ENCODE measurements at places on chromosomes 5 and 9.

GRCh38 chr9:128414461-128414860, 6.2 kb upstream of the CERCAM start:
- no peak for DNase-seq

DNA sequence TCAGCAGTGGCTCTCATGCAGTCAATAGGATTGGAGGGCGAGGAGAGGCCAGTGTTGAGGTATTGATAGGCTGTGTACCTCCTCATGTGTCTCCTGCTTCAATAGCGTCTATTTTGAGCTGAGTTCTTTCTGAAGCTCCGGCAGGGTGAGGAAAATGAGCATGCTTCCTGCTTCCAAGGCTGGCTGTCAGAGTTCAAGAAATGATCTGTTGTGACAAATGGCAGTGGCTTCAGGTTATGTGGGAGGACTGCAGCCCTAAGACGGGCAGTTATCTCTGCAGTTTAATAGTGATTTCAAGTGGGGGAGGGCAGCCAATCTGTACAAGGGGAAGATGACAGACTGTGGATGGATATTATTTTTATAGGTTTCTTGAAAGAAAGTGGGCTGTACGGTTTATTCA, 54.0 kb upstream of the CXCL14 start:
- no peak for DNase-seq

DNA sequence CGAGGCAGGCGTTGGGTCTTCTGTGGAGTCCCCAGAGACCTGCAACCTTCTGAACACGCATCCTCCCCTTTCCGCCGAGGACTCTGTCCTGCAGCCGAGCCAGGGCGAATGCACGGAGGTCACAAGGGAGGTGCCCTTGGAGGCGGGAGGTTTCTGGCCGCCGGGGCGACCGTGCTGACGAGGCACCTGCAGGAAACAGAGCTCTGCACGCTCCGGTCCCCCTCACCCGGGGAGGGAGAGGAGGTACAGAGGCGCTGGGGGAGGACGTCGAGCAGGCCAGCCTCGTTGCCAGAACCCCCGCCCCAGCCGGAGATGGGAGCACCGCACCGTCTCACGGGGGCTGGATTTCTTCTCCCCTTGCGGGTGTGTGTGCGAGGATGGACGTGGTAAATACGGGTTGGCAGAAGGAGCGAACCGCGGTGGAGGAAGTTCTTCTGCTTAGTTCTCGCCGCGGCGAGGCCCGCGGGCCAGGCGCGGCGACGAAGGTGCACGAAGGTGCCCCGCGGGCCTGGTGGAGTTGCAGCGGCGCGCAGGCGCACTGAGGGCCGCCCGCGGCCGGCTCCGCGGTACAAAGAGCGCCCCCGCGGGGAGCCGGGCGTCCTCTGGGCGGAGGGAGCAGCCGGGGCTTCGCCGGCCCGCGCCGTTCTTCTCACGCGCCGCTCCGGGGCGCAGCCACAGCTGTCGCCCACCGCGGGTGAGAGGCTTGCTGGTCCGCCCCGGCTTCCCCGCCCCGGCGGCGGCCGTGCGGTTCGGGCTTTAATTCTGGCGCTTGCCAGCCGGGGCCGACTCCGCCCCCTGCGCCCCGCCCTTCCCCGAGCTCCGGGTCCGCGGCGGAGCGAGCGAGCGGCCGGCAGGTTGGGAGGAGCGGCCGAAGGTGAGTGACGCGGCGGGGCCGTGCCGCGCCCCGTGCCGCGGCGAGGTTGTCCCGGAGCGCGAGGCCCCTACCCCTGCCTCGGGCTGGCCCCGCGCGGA, 289.5 kb downstream of the DOCK8 start:
- DNase-seq, result no peak

DNA sequence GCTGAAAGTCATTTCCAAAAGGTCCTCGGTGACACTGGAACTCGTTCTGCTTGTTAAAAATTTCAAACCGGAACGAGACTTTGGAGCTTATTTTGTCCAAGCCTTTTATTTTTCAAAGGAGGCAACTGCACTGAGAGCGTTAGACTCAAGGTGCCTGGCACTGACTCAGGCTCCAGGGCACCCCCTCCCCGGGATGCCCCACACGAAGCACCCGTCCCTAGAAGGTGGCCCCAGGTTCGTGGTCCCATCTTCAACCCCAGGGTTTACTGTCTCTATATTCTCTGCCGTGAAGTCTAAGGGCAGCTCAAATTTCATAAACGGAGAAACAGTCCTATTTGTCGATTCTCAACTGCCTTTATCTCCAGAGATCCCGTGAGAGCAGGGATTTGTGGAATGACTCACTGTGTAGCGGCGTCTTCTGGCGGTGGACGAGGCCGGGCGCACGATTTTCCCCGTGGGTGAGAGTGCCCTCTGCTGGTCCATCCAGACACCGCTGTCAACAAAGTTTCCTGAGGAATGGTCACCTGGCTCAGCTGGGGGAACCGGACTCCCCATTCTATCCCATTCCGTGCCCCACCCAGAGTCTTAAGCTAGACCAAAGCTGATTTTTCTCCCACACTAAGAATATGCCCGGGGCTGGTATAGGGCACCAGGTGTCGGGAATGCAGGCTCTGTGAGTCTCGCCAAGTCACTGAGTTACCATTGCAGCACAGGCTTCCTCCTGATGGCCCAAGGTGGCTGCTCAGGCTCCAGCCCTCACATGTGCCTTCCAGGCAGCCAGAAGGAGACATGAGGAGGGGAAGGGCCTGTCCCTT, 27.1 kb upstream of the SLC6A19 start:
- no peak for DNase-seq

GRCh38 chr5:59763541-59763940, 130.0 kb downstream of the PDE4D start:
- no peak for DNase-seq

- no peak for DNase-seq
These were observed 18.1 kb upstream of the NEUROG1 start for GRCh38 chr5:135553688-135554462.

GRCh38 chr5:125011947-125012346, 265.5 kb upstream of the ZNF608 start:
- DNase-seq, result no peak

- no peak for DNase-seq
These were observed 17.4 kb upstream of the COL5A1 start for GRCh38 chr9:134624137-134624591.

DNA sequence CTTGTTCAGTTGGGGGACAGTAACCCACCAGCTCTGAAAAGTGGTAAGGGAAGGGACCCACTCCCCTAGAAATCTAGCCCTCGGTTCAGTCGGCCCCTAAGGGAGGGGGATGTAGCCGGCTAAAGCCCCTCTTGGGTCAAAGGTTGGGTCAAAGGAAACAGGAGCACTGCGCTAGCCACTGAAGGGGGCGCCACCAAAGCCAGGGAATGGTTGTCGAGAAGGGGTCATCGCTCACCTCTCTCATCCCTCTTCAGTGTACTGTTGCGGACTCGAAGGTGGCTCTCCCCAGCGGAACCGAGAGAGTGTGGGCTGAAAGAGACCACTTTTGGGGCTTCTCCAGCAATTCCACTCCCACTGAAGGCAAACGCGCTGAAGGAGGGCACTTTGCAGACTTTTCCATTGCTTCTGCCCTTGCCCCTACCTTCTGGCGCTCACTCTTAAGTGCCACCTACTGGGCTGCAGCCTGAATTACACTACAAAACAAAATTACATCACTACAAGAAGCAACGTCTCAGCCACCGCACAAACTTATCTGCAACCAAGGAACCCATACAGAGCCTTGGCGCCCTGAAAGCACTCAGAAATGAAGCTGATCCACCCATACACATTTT, 396.9 kb downstream of the PDE4D start:
- DNase-seq, result no peak

DNA sequence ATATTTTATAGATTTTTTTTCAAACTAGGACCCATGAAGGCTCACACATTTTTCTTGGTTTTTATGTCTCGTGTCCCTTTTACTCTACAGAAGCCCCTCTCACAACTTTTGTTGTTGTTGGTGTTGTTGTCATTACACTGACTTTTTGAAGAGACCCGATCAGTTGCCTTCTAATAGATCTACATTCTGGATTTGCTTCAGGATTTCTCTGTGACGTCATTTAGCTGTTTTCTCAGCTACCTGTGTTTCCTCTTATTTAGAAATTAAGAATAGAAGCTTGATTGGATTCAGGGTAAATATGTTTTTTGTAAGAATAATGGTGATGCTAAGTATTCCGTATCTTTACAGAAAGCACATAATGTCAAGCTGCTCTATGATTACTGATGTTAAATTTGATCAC, 213.3 kb upstream of the ZNF462 start:
- no peak for DNase-seq

- DNase-seq, result no peak
These were observed 117.5 kb downstream of the TTC39B start for GRCh38 chr9:15189481-15189880.

DNA sequence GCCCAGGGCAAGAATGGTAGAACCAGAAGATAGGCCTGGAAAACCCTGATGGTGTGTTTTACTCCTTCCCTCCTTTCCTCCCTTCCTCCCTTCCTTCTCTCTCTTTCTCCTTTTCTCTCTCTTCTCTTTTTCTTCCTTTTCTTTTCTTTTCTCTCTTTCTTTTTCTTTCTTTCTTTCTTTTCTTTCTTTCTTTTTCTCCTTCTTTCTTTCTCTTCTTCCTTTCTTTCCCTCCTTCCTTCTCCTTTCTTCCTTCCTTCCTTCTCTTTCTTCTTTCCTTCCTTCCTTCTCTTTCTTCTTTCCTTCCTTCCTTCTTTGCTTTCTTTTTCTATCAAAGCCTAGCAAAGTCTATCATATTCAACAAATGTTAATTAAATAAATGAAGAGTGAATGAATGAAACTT, 24.0 kb upstream of the UBE2QL1 start:
- DNase-seq, result no peak

- DNase-seq, result no peak
These were observed 125.4 kb upstream of the ANKH start for GRCh38 chr5:14996997-14997396.

GRCh38 chr5:118253225-118254061, 734.9 kb downstream of the DTWD2 start:
- no peak for DNase-seq

DNA sequence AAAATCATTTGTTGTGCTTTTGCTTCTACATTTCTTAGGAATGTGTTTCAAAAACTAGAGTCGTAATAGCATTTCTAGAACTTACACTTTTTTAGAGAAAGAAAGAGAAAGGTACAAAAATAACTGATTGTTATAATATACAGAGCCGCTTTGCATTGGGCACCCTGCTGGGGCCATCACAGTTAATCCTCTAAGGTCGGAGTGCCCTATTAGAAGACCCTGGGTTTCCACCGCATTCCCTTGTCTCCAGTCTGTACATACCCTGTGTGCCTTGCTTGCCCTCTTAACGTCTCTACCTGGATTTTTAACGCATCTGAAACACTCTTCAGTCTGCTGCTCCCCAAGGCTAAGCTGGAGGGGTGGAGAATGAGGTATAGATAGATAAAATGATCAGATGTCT, 1.3 kb downstream of the MARVELD2 start:
- no peak for DNase-seq

DNA sequence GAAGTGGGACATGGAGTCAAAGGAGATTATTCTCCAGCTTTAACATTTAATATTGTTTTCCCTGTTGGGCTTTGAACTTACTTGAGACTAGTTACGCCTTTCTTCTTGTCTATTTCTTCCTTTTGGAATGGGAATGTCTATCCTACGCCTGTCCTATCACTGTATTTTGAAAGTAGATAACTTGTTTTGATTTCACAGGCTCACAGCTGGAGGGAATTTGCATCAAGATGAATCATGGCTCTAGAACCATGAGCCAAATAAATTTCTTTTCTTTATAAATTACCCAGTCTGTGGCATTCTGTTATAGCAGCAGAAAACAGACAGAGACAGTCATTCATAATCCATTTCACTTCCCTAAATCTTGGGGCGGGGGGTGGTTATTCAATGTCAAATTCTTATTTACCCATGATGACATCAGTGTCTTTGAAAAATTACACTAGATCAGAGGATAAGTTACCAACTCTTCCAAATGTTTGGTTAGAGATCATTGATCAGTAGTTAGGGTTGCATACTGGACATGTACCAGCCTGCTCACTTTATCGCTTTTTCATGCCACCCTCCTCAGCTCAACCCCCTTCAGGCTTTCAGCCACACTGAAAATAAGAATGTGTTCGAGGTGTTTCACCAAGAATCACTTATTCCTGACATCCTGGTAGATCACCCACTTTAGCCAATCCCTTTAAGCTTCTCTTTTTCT, 419.6 kb upstream of the PIK3R1 start:
- DNase-seq, result no peak

DNA sequence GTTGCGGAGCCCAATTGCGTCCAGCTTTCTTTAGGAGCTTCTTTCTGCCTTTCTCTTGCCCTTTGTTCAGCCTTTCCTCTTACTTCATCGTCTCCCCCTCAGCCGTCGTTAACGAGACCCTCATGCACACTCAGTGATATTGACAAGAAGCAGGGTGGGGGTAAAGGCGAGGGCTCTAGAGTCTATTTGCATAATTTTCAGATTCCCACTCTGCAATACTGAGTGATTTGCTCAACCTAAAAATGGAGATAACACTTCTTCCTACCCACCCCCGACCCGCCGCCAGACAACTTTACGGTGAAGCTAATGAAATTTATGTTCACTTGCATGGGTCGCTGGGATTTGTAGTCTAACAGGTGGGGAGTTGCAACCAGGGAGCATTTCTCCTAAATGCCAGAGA, 1.3 kb upstream of the TBC1D2 start:
- DNase-seq, result no peak

- no peak for DNase-seq
These were observed 21.8 kb downstream of the SLC35D2 start for GRCh38 chr9:96361668-96362067.

GRCh38 chr9:79581388-79581787, 9.6 kb downstream of the TLE4 start:
- no peak for DNase-seq

DNA sequence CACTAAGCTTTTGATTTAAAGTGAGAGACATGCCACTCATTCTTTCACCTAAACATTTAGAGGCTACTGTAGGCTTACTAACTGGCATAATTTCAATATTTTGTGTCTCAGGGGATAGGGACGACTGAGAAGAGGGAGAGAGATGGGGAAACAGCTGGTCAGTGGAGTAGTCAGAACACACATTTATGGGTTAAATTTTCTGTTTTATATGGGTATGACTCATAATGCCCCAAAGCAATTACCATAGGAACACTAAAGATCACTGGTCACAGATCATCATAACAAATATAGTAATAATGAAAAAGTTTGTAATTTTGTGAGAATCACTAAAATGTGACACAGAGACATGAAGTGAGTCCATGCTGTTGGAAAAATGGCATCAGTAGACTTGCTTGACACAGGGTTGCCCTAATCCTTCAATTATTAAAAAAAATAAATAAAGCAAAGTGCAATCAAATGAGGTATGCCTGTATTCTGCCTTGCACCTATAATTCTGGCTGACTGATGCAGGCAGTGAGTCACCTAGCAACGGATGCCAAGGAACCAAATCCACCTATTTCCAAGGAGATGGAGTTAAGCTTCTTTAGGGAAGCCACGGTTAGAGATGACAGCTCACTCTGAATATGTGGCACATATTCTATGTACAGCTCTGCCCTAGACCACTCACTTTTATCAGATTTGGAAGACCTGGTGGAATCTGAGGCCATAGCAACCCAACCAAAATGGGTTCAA, 166.1 kb downstream of the MARCHF11 start:
- DNase-seq, result no peak
